ENCODE measurements at places on chromosomes 7 and 10. TPM values are rescaled to one million over a fixed set of nuclear protein-coding genes. Genes with fewer than 3 reads are reported as not detected.

DNA sequence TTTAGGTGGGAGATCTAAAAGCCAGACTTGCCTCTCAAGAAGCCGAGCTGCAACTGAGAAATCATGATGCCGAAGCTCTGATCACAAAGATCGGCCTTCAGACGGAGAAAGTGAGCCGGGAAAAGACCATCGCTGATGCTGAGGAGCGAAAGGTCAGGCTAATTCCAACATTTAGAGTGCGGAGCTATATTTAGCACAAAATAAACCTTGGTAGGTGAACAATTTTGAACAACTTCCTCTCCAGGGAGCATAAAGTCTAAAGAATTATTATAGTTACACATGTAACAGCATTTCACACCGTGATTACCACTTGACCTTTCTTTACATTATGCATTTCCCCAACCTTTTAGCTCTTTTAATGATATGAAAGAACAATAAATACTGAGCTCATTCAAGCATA lies 166.7 kb downstream of the CDCA7L start:
- DNase-seq, result no peak

DNA sequence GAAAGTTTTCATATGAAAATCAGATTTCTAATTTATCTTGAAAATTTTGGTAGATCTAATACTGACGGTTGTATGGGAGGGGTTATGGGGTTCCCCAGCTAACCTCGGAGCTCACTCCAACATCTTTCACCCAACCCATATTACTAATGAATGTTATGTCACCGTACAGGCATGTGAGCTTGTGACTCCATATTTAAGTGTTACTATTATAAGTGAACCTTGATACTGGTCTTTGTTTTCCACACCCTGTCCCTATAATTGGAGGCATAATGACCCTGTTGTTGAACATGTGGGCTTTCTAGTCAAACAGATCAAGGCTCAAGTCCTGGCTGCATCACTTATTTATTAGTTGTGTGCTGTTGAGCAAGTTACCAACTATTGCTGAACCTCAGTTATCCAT lies 27.2 kb downstream of the WDFY4 start:
- DNase-seq, result no peak

TRIL gene
- 2.5 TPM for polyA plus RNA-seq

PKD1L1 gene
- 1.0 TPM for polyA plus RNA-seq

DNA sequence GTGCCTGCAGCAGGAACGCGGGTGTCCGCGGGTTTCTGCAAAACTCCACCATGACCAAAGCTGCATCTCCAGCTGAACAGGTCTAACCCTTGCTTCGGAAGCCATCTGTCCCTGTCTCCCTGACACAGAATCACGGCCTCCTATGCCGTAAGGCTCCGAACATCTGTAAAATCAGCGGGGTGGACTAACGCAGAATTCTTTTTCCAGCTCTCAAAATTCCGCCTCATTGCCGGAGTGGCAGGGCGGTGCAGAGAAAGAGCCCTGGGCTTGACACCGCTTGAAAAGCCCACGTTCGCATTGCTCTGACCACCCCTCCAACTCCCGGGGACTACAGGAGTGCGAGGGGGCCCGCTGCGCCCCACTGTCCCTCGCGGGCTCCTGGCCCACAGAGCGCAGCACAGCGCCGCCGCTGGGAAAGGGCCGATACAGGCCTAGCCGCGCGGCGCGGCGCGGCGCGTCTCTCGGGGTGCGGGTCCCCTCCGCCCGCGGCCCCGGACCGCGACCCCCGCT lies 409 bp downstream of the DNMBP start:
- DNase-seq, result peak; percentile 46

DNA sequence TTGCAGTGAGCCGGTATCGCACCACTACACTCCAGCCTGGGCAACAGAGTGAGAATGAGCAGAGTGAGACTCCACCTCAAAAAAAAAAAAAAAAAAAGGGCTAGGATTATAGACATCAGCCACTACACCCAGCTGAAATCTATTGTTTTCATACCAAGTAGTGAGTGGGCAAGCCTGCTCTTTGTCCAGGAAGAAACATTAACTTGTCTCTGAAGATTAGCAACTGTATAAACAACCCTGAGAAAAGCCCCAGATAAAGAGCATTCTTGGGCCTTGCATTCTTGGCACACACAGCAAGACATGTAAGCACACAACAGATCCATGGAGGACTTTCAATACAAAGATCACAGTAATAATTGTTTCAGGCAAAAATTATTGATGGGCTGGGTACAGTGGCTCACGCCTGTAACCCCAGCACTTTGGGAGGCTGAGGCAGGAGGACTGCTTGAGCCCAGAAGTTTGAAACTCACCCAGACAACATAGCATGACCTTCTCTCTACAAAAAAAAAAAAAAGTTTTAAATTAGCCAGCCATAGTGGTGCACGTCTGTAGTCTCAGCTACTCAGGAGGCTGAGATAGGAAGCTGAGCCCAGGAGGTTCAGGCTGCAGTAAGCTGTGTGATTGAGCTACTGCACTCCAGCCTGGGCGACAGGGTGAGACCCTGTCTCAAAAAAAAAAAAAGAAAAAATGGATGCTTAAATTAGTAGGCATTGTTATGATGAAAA lies 4.4 kb downstream of the PSPH start:
- DNase-seq, result no peak

GRCh38 chr7:42235741-42236161 lies 1.3 kb downstream of the GLI3 start:
- DNase-seq, result no peak

DNA sequence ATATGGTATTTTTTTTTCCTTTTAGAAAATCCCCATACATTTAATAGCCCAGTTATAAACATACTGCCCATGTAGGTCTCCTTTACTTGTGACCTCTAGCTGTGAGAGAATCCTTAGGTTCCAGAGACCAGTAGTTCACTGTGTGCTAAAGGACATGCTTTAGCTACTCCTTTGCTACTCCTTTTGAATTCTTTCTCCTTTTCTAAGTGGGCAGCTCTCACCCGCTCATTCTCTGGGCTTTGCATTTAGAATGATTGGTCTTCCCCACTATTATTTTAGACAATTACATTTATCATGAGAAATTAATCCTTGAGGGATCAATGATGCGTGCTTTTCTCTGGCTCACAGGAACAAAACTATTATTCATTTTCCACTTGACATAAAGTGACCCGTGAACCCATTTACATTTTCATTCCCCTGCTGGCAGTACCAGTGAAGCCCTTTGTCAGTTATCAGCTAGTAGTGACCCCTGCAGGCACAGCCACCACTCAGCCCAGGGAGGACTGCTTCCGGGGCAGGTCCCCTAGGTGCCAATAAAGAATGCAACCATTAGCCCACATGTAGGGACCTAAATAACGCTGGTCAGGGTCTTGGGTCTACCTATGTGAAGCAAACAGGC lies 844.3 kb downstream of the CNTNAP2 start:
- no peak for DNase-seq
